ENCODE measurements at places on chromosomes 5 and 9.

DNA sequence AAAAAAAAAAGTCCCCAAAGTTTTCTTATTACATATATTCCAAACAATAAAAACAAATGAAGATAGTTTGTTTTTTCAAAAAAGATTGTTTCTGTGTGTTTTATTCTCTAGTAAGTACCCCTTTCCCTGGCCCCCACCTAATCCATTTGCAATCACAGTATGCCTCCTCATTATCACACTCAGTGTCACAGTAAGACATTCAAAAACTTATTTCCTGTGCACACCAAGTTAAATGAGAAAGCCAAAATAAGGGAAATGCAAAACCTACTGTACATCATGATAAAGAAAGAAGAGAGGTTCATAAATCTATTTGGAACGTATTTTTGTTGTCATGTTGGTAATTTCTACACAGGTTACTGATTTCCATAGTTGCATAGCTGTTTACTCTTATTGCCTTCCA, 62.3 kb downstream of the ST8SIA4 start:
- DNase-seq = no peak

DNA sequence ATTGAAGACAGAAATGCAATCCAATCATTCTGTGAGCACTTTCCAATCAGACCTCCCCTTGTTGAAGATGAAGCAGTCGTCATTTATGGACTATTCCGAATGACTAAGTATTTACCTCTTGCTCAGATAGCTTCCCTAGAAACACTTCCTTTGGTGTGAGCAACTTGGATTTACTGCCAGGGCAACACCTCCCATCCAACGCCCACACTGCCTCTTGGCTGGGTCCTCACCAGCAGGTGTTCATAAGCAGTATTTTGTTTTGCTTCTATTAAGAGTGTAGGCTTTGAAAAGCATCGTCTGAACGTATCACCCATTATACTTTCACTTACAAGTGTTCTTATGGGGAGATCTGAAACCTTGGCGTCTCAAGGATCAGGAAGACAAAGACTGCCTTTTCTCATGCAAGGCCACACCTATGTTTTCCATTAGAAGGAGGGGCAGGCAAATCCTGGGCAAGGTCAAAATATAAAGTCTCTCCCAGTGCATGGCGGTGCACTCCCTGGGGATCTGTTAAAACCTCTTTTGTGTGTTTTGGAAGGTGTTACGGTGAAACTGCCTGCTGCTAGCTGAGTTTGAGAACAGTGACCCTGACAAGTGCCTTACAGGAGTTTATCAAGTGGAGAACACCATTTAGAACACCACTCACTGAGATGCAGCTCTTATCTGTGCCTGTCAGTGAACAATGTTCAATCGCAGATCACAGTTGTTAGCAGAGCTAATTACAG, 10.6 kb upstream of the MARCHF3 start:
- DNase-seq = no peak

DNA sequence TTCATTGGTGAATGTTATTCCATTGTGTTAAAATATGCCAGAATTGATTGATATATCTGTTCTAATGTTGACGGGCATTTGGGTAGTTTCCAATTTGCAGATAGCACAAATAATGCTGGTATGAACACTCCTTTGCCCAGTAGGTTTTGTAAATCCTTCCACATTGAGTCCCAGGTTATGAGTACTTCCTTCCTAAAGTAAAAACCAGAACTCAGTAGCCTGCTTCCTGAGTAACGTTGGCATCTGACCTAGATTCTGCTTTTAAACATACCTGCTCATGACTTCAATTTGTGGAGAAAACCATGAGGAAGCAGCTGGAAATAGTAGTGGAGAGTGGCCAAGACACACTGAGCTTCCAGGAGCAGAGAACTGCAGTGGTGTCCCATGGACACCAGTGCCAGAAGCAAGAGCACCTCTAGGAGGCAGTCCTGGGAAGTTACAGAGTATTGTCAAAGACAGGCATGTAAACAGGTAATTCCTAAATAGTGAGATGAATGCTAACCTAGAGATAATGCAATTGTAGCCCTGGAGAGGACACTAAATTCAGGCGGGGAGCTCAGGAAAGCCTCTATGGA, 24.3 kb upstream of the RASGRF2 start:
- peak; percentile 7 for DNase-seq

DNA sequence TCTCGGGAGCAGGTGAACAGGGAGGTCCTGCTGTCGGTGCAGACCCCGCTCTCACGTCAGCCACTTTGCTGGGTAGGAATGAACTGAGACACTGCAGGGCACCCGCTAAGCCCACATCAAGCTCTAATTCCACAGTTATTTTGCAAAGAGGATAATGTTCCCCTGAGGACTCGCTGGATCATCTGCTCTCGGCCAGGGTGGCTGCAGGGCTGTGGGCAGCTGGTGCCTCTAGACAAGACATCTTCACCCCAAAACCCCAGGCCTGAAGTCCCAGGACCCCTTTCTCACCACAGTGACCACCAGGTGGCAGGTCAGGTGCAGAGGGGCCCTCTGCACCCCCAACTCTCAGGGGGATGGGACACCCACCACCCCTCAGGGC, 135.1 kb upstream of the PPP1R26 start:
- DNase-seq = no peak

- no peak for DNase-seq
Observed at GRCh38 chr9:1383899-1384455, 333.8 kb downstream of the DMRT2 start.

DNA sequence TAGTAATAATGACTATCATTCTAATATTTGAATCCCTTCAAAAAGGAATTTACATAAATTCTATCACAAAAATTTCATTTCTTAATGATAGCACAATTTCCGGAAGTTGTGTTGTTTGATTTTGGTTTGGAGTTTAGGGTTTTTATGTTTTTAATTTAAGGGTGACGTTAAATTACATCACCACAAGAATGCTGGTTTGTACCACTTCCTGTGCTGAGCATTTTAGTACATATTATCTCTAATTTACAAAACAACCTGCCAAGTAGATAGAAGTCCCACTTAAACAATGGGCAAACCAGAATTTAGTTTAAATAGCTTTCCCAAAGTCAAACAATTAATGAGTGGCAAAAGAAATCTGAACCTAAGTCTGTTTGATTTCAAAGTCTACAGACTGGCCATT, 63.4 kb downstream of the DENND1A start:
- peak; percentile 20 for DNase-seq

GRCh38 chr9:96649620-96650324, 5.3 kb downstream of the PRXL2C start:
- DNase-seq = no peak

DNA sequence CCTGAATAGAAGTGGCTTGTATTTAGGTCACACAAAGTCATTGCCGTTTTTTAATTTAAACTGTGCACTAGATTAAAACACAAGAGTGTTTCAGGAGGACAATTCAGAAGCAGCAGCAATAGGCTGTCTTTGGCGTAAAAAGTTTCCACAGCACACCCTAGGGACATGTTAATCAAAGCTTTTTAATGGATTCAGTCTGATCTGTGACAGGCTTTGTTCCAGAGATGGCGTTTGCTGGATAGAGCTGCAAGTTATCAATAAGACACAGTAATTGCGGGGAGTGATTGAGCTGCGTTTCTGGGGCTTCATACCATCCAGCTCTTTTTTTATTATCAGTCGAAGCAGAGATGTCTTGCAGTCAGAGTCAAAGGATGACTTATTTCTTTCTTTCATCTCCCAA, 300.3 kb downstream of the ZNF608 start:
- no peak for DNase-seq

DNA sequence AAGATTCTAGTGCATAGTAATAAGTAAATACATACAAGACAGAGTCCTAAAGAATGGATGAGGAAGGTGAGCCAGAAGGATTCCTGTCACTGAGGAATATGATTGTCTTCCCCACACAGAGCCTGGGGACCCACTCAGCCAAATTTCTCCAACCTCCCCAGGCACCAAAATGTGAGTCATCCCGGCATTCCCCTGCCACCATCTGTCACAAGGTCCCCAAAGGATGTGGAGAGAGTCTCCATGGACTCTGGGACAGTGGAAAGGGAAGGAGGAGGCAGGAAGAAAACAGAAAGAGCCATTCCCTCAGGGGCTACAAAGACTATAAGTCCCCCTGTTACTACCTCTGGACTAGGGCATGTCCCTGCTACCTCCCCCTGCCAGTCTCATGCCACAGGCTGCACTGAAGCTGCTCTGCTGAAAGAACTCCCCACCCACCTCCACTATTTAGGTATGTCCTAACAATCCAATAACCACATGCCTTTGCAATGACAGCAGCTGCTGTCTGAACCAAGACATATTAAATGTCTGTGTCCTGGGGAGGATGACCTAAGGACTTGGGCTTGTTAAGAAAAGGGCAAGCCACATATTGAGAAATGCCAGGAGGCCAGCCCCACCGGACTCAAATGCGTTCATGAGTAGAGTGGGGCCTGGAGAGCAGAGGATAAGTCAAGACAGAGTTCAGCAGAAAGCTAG, 10.7 kb upstream of the OR5C1 start:
- DNase-seq = no peak

DNA sequence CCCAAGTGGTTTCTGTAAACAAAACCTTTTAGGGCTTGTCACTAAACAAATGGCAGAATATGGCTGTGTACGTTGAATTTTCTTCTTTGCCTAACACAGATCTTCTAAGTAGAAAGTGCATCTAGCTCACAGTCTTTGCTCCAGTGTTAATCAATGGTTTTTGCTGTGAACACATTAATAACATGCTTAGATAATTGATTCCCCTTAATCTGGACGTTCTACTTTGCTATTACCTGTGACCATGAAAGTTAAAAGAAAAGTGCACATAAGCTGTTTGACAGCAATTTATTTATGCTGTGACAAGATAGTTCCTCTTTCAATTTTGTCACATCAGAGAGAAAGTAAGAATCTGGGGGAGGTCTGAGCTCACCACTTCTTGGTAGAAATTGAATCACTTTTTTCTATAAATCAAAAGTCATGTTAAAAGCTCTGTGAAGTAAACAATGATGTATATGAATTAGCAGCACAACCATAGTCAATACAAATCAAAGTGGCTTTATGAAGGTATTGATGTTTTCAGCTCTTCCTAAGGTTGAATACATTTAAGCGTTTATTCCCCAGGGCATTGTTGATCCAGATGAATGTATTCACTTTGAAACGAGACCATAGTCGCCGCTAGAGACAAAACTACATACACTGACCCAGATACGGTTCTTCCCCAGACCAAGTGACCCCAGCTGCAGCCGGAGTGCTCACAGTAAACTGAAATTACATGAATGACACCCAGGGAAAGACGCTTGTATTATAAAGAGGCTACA, 174.6 kb upstream of the ZNF608 start:
- no peak for DNase-seq

- no peak for DNase-seq
Observed at GRCh38 chr9:87868635-87869034, 14.0 kb upstream of the SPATA31E1 start.

- no peak for DNase-seq
Observed at GRCh38 chr5:147956064-147956841, 49.9 kb upstream of the C5orf46 start.

Measured in CD4-positive, alpha-beta T cell treated with Interleukin-12 subunit alpha and Interleukin-12 subunit beta, for 1 hour (primary cell).